Left ventricle myocardium superior (tissue), 1 donor: ENCODE measurements at places on chromosomes 16 and 17. TPM values are rescaled to one million over a fixed set of nuclear protein-coding genes. Genes with fewer than 3 reads are reported as not detected.

GRCh38 chr17:77462553-77463497 is 322.1 kb downstream of the SEC14L1 start:
- DNase-seq = no peak

DNA sequence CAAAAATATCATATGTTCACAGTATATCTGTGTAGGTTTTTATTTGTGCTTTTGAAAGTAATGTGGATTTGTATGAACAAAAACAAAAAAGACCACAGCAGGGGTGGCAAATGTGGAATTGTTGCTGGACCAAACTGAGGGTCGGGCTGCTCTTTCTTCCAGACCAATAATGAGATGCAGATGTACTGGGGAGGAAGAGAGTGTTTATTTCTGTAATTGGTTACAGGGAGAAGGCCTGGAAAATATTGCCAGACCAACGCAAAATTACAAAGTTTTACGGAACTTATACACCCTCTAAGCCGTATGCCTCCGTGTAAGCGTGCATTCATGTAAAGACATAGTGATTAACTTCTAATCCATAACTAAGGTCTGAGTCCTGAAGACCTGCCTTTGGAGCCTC is 353.9 kb upstream of the C16orf82 start:
- DNase-seq = no peak

- DNase-seq = no peak
These were observed 5.7 kb upstream of the C1QTNF8 start for GRCh38 chr16:1101573-1102332.

C16orf74 gene
- total RNA-seq = 1.7 TPM

GRCh38 chr17:18129041-18129502 is 20.5 kb downstream of the MYO15A start:
- DNase-seq = no peak

KRTAP4-16 gene
- not detected for total RNA-seq

GRCh38 chr17:1413281-1413791 is 13.3 kb upstream of the YWHAE start:
- peak; percentile 83 for DNase-seq

DBF4B gene
- total RNA-seq = 4.9 TPM
